ENCODE measurements at places on chromosomes 6 and 20.

GRCh38 chr6:14728396-14729024 lies 517.4 kb upstream of the JARID2 start:
- DNase-seq, result peak; percentile 86

GRCh38 chr6:73200735-73201134 lies 24.6 kb downstream of the KHDC1L start:
- DNase-seq, result no peak

GRCh38 chr20:59938221-59938620 lies 1.9 kb downstream of the PPP1R3D start:
- no peak for DNase-seq

DNA sequence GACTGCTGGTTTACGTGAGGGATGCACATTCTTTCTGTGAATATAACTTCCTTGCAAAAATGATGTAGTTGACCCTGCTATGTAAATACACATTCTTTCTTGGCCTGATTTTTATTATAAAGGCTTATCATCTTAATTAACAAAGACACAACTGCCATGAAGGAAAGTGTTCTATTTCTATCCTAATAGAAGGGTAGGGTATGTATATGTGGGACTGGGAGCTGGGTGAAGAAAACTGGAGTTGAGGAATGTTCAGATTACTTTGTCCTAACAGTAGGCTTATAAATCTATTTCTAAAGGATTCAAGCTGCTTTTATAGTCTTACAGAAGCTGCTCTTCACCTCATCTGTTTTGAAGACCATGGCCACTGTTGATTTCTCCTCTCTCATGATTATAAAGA lies 76.5 kb upstream of the RGS17 start:
- no peak for DNase-seq

- DNase-seq, result no peak
Measured at GRCh38 chr6:41504466-41505121, 41.6 kb upstream of the FOXP4 start.

- no peak for DNase-seq
Measured at GRCh38 chr6:7540595-7540994, 876 bp upstream of the DSP start.

- no peak for DNase-seq
Measured at GRCh38 chr6:142011156-142011555, 121.6 kb upstream of the GJE1 start.

GRCh38 chr6:134247231-134247833 lies 70.6 kb downstream of the SGK1 start:
- DNase-seq, result no peak
